ENCODE measurements at places on chromosomes 1 and 21.
A peak's percentile ranks its signal among the peaks of the same experiment; 100 is the strongest.

DNA sequence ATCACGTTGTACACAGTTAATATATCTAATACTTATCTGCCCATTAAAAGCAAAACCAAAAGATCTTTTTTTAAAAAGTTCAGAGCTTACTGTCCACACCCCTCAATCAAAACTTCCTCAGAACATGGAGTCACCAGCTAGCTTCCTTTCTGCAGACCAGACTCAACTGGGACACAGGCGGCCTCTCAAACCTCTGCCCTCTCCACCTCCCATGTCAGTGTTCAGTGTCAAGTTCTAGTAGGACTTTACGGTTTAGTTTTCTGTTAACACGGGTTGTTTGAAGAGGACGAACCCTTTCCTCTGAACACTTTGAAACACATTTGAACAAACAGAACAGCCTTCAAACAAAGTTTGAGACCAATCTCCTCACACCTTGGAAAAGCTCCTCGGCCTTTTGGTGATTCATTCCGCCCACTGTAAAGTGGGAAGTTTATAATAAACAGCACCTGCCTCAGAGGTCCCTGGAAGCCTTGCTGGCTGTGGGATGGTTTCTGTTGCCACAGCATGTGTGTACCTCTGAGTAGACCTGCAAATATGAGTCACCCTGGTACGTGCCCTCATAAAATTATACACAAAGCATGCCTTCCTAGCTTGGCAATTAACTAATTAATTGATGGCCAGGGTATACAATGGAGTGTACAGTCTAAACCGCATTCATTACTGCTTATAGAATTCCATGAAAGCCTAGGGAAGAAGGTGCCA, 48.4 kb upstream of the SIPA1L2 start:
- DNase-seq = no peak

- no peak for DNase-seq
These were observed 116.9 kb downstream of the RGS7 start for GRCh38 chr1:241240069-241240468.

GRCh38 chr1:79124756-79125155, 118.2 kb upstream of the ADGRL4 start:
- no peak for DNase-seq

- no peak for DNase-seq
These were observed 48.5 kb downstream of the RWDD3 start for GRCh38 chr1:95282518-95282895.

DNA sequence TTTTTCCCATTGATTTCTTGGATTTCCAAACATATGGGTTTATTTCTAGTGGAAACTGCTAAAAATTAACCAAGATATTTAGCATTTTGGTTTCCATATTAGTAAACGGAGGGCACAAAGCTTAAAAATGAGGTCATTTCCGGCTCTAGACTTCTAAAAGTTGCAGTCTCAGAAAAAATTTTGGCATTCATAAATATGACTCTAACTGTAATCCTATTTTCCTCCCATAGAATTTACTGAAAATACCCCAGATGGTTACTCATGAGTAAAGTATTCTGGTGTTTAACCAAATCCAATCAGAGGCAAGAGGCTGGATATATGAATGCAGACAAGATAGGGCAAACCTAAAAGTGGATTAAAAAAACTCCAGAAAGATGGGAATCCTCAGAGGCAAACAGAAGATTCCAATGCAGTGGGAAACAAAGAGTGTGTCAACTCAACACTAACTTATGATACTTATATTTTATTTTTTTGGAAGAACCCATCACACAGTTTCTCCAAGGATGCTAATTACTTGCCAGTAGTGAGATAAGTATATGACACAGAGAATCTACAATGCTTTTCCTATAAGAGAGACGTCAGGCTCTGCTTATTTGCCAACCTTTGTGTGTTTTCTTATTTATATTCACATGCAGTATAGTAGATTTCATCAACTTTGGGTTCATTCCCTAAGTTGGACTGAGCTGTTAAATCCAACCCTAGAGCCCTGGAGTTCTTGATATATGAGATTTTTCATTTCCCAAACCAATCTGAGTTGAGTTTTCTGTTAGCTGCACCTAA, 90.1 kb upstream of the BCL10 start:
- no peak for DNase-seq

DNA sequence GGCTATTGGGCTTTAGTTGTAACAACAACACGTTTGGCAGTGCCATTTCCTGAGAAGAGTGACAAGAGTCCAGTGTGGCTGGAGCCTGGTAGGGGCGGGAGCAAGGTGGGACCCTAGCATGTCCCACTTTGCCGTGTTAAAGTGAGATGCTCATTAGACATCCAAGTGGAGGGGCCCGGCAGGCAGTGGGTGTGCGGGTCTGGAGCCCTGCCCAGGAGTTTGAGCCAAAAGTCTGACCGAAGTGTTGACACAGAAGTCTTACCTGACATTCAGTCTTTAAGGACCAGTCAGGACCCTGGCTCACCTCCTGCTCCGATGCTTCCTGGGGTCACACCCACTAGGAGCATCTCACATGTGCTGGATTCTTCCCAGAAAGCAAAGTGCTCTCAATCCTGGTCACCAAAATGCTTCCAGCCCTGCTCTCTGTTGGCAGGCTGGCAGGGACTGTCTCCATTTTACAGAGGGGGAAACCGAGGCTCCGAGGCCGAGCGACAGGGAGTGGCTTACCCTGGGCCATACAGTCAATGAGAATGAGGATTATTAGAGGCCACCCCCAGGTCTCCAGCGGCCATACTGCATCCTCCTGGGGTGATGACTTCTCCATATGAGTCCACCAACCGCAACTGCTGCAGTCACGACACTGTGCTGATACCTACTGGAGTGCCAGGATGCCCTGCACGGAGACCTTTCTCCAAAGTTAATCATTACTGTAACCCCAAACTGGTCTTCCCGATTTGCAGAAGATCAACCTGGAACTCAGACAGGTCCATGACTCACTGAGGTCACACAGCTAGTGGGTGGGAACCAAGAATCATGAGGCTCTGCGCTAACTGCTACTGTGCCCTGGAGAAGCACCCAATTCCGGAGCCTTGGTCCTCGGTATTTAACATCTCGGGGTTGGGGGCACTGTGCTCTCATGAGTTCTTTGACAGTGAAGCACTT, 112.7 kb downstream of the PRDM2 start:
- DNase-seq = no peak

DNA sequence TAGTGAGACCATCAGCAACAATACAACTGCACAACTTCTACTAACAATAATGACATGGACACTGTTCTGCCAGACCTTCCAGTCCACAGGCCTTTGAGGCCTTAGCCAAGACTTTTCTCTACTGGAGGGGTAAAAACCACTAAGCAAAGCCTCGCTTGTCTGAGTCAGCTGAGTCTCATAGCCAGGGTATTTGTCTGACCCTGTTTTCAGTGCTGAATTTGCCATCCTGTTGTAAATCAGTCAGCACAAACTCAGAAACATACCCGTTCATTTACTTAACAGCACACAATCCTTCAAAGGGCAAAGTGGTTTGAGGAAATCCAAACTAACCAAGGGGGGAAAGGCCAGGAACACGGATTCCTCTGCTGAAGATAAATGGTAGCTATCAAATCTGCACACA, 537.8 kb downstream of the SMYD3 start:
- no peak for DNase-seq

GRCh38 chr1:109910123-109910962, at the start of gene CSF1:
TSS of gene CSF1 (plus strand) at chr1:109910849. CDS start at chr1:109911024, 175 bp downstream.
- DNase-seq = peak; percentile 63

DNA sequence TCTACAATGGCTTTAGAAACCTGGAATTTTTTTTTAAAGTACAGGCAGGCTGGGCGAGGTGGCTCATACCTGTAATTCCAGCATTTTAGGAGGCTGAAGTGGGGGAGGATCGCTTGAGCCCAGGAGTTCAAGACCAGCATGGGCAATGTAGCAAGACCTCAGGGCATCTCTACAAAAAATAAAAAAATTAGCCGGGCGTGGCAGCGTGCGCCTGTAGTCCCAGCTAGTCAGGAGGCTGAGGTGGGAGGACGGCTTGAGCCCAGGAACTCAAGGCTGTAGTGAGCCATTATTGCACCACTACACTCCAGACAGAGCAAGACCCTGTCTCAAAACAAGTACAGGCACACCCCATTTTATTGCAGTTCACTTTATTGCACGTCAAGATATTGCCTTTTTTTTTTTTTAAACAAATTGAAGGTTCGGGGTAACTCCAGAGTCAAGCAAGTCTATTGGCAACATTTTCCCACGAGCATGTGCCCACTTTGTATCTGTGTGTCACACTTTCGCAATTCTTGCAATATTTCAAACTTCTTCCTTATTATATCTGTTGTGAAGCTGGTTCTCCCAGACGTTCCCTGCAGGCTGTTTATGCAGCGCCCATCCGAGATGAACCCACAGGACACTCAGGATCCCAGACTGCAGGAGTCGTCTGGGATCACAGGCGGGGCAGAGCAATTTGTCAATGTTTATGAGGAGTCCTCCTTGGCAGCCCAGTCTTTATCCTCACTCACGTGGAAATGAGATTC, 4.7 kb downstream of the HES2 start:
- no peak for DNase-seq

DNA sequence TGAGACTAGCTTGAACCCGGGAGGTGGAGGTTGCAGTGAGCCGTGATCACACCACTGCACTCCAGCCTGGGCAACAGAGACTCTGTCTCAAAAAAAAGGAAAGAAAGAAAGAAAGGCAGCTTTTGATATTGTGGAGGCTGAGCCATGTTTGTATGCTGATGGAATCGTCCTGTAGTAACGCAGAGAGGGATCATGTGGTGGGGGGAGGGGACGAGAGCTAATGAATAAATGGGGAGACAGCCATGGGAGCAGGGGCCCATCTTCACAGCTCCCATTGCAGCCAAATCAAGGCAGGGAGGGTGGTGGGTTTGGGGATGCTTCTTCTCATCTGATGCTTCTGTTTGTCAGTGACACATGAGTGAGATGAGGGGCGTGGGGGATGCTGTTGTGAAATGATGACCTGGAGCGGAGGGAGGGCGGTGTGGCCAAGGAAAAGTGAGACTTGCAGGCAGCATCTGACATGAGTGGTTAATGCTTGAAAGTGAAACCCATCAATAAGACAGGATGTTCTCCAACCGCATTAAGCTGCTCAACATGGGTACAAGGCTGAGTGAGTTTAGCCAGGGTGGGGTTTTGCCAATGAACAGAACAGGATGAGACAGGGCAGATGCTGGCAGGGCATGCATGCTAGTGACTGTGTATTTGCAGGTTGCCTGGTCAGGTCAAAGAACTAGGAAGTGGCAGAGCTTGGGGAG, 16.7 kb downstream of the SPATA21 start:
- DNase-seq = no peak

GRCh38 chr21:40602080-40602479, 244.9 kb downstream of the DSCAM start:
- DNase-seq = no peak

DNA sequence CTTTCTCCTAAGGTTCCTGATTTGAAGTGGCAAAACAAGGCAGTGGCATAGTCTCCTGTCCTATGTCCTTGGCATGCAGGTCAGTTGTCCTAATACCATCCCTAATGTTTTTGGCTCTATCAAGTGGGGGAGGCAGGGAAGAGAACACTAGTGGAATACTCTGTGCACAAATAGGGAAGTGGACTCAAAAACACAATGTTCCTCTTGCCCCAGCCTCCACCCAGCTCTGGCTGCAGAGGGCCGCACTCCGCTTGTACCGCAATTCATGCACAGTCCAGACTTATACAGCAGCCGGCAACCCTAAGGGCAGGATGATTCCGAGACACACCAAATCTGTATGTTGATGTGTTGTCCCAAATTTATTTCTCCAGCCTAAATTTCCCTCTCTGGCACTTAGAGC, 14.5 kb downstream of the PLEKHO1 start:
- no peak for DNase-seq

GRCh38 chr1:67184838-67185421, 18.7 kb downstream of the IL23R start:
- no peak for DNase-seq

- no peak for DNase-seq
These were observed 101.5 kb upstream of the GADD45A start for GRCh38 chr1:67583462-67583950.

- DNase-seq = no peak
These were observed 6.6 kb upstream of the ZNF669 start for GRCh38 chr1:247110627-247111258.

DNA sequence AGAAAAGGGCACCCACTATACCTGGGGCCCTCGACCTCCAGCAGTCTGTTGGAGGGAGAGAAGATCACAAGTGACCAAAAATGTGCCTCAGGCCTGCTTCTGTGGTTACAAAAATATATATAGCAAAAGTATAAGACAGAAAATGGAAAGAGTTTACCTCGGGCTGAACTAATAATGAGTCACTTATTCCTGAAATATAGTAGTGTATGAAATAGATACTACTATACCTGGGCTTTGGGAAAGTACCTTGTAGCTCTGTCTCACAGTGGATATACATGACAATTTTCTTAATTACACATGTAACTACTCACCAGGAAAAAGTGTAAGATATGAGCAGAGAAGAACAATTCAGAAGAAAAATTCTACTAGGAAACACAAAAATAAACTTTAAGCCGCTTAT, 7.3 kb upstream of the APCS start:
- DNase-seq = no peak

DNA sequence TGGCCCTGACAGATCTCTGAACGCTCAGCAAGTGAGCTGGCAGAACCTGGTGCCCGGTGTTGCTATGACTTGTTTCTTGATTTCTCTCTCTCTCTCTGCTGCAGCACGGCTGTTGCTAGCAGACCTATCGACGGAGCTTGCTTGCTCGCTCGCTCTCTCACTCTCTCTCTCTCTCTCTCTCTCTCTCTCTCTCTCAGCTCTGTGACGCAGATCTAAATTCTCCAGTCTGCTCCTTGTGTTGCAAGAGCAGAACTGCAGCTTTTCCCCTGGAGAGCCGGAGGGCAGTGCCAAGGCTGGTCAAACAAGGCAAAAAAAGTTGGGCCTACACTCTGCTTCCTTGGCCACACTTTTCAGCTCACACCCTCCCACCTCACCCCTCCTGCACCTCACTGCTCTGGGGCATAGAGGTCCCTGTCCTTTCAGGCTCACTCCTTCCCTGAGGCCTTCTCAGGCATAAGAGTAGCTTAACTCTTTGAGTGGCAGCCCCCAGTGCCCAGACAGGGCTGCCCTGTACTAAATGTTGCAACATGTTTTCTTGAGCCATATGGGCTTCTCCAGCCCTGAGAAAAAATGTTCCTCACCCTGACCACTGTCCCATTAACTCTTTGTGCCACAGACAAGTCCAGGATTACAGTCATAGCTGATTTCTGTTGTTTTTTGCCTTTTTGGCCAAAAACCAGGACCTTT, 72.2 kb downstream of the CD46 start:
- peak; percentile 39 for DNase-seq

DNA sequence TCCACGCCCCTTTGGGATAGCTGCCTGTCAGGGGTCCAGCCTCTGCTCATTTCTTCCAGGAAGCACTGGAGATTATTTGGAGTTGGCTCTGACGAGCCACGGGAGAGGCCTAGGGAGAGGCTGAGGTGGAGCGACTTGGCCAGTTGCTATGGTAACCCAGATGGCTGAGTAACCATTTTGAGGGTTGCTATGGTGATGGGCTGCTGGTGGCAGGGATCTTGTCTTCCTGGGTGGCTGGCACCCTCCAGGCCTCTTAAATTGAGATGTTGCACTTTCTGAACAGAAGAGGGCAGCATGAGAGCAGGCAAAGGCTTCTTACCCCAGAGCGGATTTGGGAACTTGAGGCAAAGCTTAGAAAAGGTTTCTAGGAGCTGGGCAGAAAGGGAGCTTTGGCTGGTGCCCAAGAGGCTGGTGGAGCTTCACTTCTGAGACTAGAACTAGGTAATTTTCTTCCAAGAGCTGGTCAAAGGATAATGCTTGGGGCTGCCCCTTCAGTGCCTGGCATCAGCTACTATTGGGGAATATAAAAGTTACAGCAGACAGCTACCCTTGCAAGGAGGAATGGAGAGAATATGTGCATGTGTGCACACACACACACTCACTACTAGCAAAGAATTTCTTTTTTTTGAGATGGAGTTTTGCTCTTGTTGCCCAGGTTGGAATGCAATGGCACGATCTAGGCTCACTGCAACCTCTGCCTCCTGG, 72.5 kb downstream of the NDUFS5 start:
- DNase-seq = peak; percentile 33
